GM12864 (cell line): ENCODE measurements at places on chromosomes 5 and 9.

GRCh38 chr9:83521011-83521410, 17.2 kb downstream of the FRMD3 start:
- DNase-seq: no peak

GRCh38 chr9:39108145-39108544, 179.8 kb downstream of the CNTNAP3 start:
- DNase-seq: no peak

GRCh38 chr9:22157828-22158227, 148.7 kb upstream of the CDKN2B start:
- DNase-seq: no peak

GRCh38 chr9:129524582-129525270, 96.2 kb downstream of the C9orf50 start:
- no peak for DNase-seq

DNA sequence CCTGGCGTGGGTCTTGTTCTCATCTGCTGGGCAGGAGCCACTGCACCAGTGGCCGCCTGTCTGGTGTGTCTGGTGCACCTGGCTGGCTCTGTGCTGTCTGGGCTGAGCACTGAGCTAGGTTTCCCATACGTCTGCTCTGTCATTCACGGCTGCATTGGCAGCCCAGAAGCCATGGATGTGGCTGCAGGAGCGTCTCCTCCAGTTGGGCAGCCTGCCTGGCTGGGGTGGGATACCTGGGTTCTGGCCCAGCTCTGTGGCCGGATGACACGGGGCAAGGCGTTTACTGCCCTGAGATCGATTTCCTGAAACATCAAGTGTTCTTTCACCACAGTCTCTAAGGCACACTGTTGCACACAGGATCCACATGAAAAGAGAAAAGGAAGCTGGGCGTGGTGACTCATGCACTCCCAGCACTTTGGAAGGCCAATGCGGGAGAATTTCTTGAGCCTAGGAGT, 25.5 kb upstream of the SLC25A51 start:
- no peak for DNase-seq

DNA sequence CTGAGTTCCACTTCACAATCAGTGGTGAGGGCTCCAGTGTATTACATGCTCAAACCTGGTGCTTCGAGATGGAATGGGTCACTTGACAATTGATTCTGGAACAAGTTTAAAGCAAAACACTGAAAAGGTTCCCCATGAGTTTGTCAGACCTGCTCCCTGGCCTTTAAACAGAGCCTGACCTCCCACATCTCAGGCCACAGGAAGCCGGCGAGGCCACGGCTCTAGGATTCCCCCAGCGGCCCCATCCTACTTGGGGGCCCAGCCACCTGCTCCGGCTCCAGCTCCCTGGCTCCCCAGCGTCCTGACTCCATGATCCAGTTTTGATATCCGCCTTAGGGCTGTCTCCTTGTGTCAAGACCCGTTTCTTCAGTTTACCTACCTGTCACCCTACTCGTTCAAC, 62.0 kb downstream of the TTLL11 start:
- no peak for DNase-seq

- DNase-seq: no peak
Observed at GRCh38 chr5:116824751-116825438, 250.3 kb upstream of the SEMA6A start.

GRCh38 chr9:28136113-28136512, 562.8 kb upstream of the C9orf72 start:
- DNase-seq: no peak

- DNase-seq: no peak
Observed at GRCh38 chr5:123951582-123951977, 439.6 kb downstream of the CSNK1G3 start.

GRCh38 chr5:157339409-157339808, 73.5 kb downstream of the CYFIP2 start:
- no peak for DNase-seq

DNA sequence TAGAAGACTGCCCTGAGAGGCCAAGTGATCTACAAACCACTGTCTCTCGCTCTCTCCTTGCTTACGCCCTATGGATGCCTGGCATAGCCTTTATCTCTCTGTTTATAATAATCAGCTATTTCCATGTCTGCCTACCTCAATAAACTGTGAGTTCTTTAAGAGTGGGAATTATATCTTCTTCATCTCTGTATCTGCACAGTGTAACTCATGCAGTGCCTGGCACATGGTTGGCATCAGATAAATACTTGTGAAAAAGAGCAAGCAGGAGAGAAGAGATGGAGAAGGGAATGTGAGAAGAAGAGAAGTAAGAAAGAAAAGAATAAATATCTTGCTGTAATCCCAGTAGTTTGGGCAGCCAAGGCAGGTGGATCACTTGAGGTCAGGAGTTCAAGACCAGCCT, 94.6 kb upstream of the TNPO1 start:
- DNase-seq: no peak

DNA sequence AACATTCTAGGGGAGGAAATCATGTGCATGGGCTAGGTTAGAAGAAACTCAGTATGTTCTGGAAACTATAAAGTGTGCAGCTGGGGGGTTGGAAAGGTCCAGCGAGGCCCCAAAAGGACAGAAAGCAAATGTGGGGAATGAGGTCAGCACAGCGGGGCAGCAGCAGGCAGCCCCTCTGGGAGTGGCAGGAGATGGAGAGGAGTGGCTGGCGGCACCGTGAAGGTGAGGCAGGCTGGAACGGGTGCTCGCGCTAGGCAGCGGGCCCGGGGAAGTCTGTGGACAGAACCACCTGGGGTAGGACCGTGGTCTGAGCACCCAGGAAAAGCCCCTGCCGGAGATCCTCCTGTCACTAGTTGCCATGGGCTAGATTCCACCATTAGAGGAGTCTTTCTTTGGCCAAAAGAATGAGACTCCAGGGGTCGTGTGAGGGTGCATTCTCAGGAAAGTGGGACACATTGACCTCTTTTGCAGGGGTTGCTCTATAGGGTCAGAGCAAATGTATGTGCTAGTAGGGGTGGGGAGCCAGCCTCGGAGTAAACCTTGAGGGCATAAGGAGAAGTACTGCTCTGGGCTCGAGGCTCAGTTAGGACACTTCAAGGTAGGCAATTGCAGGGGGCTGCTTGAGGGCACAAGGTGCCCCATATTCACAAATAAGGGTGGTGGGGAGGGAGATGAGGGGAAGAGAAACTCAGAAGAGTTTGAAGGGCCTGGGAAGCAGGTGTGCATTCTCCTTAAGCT, 61.2 kb downstream of the IL6ST start:
- DNase-seq: no peak

DNA sequence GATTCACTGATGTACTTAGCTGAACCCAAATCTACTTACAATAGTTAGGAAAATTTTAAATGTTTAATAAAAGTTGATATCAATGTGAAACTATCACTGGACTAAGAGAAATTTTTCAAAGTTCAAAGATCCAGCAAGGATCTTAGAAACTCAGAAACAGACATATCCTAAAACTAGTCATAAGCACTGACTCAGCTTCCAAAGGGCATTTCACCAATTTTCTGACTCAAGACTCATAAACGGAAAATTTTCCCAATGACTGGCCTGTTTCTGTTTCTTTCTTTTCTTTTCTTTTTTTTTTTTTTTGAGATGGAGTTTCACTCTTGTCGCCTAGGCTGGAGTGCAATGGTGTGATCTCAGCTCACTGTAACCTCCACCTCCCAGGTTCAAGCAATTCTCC, 66.6 kb downstream of the CDC14B start:
- no peak for DNase-seq

GRCh38 chr9:137809040-137809576, 68.5 kb upstream of the CACNA1B start:
- no peak for DNase-seq

DNA sequence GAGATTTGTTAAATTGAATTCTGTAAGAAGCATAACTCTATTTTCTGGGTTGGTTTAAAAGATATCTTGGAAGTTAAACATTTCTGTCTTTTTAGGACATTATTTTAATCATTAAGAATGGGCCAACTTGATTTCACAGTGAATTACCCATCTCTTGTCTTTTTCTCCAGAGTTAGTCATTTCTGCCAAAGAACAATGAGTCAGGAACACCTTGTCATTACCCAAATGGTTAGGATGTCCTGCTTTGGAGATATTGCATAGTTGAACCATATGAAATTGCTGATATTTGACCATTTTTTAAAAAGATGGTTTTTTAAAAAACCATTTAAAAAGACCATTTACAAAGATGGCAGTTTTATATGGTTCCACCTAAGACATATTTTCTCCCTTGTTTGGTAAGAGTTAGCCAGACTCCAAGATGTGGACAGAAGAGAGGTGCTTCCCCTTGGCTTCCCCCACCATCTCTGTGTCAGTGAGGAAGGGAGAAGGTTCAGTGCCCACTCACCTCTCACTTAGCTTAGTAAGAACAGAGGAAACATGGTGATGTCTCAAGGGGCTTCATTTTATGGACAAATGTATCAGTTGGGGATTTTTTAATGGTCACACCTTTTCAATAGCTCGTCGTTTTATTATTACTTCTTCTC, 103.0 kb downstream of the PCSK1 start:
- no peak for DNase-seq

DNA sequence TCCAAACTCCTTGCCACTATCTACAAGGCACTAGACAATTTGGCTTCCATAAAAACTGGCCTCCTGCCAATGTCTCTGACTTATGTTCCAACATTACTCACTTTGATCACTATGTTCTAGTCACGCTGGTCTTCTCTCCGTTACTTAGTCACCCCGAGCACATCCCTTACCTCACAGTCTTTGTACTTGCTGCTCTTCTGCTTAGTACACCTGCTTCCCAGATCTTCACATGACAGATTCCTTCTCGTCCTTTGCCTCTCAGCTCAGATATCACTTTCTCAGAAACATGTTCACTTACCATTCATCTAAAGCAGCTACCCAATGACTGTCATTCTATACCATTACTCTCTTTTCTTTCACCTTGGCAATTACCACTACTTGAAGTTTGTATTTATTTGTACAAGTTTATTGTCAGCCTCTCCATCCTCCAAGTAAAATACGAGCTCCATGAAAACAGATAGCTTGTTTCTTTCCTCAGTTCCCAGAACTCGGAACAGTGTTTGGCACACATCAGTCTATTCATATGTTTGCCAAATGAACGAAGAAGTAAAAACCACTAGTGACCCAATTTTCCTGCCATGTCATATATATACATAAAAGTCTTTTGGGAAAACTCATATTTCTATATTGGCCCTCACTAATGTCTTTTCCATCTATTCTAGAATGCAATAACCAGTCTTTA, 5.9 kb upstream of the SLC22A5 start:
- no peak for DNase-seq

DNA sequence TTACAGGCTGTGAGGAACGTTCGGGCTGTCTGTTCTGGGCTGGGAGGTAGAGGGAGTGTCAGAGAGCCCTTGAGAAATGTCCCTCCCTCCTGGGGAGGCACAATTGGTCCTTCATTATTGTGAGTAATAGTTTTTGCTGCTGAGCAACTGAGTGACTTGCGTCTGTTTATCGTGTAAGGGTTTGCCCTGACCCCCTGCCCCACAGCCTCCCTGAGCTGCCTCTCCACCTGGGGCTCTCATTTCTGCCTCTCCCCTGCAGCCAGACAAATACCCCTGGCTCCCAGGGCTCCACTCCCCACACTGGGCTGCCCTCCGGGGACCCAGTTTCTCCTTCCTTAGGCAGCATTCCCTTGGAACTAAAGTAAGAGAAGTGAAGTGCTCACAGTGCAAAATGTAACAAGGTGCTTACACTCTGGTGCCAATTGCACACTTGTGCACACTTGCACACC, 174.9 kb upstream of the MVB12B start:
- DNase-seq: no peak

- DNase-seq: no peak
Observed at GRCh38 chr9:129036923-129037766, 719 bp downstream of the MIGA2 start.

DNA sequence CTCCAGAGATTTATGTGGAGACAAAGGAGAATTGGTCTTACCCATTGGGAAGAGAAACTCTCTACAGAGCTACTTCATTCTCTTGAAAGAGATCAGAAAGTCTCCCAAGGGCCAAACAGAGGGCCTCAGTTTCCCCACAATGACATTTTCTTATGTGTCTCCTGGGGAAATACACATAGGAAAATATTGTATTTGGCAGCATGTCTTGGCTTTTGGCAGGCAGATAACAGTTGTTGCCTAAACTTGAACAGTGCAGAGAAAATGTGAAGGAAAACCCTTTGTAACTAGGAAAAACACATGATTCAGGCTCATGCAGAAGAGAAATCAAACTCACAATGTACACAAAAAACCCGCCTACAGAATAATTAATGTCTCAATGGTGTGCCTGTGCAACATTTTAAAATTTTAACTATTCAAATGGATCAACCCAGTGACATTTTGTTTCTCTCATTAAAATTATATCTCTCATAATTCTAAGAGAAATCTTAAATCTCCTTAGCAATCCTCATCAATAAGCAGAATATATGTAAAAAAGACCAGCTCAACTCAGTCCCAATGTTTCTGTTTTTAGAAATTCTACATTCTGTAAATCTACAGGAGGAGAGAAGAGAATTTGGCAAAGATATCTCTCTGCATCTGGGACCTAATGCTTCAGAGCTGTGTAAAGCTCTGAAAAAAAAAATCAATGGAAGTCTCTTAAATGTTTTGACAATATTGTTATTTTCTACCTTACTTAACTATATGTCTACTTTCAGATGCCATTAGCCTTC, 205.1 kb downstream of the ADAMTSL1 start:
- no peak for DNase-seq

GRCh38 chr9:17318821-17319320, 184.0 kb downstream of the CNTLN start:
- DNase-seq: no peak

GRCh38 chr9:135971892-135972291, 10.7 kb upstream of the UBAC1 start:
- DNase-seq: no peak

GRCh38 chr9:78188594-78188993, 47.3 kb upstream of the CEP78 start:
- DNase-seq: no peak

GRCh38 chr5:134525683-134526482, 413 bp downstream of the JADE2 start:
- DNase-seq: no peak

DNA sequence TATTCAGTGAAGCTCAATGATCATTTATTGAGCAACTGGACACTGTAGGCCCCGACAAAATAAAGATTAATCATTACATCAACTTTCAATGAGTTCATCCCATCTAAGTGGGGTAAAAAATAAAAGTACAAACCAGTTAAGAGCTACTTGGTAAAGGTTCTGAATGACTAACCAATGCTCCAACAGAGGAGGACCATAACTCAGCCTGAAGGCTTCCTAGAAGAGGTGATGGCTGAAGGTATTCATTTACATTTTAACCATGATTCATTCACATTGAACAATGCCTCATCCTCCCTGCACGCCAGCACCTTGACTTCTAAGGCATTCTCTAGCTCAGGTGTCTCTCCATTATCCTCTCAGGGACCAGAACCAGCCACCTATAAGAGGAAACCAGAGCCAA, 201.4 kb downstream of the ZNF462 start:
- DNase-seq: no peak
